AML-193 (cell line): ENCODE measurements at places on chromosomes 1 and 21.

DNA sequence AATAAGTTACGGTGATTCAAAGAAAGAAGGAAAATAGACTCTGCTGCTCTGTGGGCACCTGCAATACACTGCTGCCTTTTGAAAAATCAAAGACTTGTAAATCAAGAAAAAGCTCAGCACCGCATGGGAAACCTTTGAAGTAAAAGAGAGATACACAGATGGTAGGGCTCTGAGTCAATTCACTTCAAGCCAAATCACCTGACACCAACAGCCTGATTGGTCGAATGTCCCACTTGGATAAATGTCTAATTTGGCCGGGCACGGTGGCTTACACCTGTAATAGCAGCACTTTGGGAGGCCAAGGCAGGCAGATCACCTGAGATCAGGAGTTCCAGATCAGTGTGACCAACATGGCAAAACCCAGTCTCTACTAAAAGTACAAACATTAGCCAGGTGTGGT is 19.2 kb upstream of the RCAN3 start:
- no peak for DNase-seq

GRCh38 chr1:217721692-217722091 is 90.5 kb downstream of the SPATA17 start:
- no peak for DNase-seq

- DNase-seq, result no peak
These were observed 601.7 kb downstream of the NPHP4 start for GRCh38 chr1:5390504-5390903.

DNA sequence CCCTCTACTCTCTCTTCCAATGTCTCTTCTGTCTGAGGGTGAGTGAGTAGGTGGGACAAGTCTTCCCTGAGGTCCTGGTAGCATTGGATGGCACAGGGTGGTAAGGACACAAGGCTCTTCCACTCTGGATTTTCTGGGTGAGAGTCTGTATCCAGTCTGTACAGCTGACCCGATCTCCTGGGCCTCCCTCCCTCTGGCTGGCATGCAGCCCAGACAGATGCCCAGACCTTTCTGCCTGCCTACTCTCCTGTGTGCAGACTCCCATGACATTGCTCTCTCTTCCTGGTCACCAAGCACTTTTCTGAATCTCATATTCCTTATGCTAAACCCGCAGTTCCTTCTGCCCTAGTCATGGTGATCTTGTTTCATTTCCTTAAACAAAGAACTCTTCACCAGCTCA is 100.3 kb downstream of the GRIK3 start:
- DNase-seq, result no peak

DNA sequence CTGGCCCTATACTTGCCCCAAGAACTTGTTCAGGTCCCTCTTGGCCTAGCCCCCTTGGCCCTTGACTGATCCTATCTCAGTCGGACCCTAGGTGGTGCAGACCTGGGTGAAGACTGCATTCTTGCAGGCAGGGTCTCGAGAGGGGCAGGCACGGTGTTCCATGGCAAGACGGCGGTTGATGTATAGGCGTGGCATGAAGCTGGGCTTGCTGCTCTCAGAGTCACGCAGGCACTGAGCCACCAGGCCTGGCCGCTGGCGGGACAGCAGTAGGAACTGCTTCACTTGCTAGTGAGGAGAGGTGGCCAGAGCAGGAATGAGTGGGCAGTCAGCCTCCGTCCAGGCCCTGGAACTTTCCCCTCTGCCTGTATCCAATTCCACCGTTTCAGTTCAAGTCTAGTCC is 3.8 kb downstream of the HECTD3 start:
- no peak for DNase-seq

GRCh38 chr1:63950023-63950422 is 176.2 kb downstream of the ROR1 start:
- DNase-seq, result no peak

DNA sequence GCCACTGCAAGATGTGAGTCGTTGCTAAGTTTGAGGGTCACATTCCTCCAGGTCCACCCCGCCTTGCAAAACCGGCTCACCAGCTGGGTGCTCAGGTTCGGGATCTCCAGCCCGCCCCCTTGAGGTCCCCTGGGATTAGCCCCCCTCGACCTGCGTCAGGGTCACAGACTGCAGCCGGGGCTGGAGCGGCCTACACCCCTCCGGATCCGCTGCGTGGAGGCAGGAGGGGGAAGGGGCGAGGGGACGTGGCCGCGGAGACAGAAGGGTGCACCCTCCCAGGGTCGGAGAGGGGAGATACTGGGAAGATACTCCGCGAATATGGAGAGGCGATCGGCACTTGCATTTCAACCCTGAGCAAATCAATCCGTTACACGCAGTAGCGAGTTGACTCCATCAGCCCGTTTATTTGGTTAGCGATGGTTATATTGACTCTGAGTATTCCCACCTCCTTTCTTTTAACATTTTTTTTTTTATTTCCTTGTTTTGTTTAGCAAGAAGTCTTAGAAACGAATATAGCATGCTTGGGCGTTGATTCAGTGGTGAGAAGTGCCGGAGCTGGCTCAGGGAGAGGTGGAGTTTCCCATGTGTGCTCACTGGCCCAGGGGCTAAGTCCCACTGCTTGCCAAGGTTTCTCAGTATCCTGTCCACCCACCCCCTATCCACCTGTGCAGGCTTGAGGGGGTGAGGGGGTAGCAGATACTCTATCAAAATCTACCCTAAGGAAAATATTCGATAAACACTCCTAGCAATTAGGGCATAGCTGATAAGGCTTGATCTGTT is 997 bp downstream of the IFNAR2 start:
- DNase-seq, result peak; percentile 8

GRCh38 chr1:115184951-115185331 is 95.6 kb upstream of the TSPAN2 start:
- no peak for DNase-seq

DNA sequence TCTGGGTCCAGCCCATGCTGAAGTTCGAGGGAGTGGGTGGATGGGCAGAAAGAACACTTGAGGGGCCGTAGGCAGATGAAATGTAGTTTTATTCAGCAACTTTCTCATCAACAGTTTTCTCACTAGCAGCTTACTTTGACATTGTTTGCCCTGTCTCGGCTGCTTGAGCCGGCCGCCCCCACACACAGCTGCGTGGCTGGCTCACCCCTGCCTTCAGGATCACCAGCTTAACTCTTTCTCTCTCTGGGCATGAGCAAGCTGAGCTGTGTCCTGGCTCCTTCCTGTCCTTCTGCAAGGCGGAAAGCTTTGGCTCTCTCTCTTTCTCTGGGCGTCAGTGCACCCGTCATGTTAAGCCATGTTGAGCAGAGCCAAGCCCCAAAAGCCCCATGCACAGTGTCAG is 104.4 kb upstream of the GNG12 start:
- DNase-seq, result no peak

- no peak for DNase-seq
These were observed 10.1 kb downstream of the DNAJC11 start for GRCh38 chr1:6691507-6691906.

DNA sequence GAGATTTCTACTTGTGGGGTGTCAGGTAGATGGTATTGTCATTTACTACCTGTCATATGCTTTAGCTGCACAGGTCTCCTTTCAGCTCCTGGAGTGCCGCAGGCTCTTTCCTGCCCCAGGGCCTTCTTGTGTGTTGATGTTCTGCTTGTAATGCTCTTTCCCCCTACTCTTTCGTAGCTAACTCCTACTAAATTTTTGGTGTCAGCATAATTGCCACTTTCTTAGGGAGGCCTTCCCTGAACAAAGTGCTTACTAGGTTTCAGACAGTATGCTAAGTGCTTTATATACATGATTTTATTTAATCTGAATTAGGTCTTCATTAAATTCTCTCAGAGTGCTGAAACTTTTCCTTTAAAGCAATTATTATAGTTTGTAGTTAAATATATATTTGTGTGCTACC is 4.8 kb upstream of the THEM4 start:
- DNase-seq, result no peak

GRCh38 chr1:231970684-231971083 is 344.1 kb downstream of the DISC1 start:
- DNase-seq, result peak; percentile 82

GRCh38 chr1:244163861-244164510 is 112.9 kb downstream of the ZBTB18 start:
- no peak for DNase-seq
